8988T (cell line): ENCODE measurements at places on chromosomes 13 and 19.

DNA sequence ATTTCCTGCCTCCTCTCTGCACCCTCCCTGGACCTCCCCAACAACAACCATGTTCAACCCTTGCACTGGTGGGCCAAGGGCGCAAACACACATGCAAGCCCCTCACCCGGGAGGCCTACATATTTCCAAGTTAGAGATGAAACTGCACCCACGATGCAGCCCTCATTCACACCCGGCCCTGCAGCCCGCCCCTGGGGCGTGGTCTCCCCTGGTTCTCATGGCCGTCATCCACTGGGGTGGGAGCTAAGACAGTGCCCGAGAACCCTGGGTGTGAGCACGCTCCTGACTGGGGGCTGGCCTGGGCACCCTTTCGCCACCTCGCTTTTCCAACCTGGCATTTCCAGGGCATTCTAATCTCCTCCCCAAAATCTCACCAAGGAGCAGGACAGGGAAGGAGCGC, 7.0 kb upstream of the SLC7A10 start:
- DNase-seq: no peak

- peak; percentile 83 for DNase-seq
Observed at GRCh38 chr19:3599776-3600187, 6.9 kb downstream of the TBXA2R start.

- DNase-seq: no peak
Observed at GRCh38 chr19:1844513-1845124, 3.7 kb downstream of the REXO1 start.

DNA sequence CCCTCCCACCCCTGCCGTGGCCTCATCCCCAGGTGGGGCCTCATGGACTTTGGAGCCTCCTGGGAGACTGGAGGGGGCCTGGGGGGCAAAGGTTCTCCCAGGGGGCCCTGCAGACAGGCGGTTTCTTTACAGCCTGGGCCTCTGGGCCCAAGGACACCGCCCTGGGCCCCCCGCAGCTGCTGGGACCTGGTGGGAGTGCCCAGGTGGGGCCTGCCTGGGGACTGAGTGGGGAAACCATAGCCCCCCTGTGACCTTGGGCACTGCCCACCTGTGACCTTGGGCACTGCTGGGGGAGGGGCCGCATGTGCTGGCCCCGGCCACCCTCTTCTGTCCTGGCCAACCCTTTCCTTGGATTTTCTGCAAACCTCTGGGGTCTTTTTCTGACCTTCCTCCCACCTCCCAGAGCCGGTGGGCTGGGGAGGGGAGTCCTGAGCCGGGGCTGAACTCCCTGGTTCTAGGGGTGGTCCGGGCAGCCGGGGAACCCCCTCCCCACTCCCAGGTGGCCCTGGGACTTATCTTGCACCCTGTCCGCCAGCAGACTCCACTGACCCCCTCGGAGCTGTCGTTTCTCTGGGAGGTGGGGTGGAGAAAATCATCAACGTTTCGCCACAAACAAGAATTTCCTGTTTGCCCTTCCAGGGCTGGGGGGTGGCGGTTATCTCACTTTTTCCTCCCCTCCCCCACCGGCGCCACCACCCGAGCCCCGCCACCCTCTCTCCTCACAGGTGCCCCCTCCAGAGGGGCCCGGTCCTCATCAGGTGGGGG, 27.0 kb downstream of the ARID3A start:
- DNase-seq: no peak

- DNase-seq: no peak
Observed at GRCh38 chr13:85525411-85525810, 273.8 kb downstream of the SLITRK6 start.

DNA sequence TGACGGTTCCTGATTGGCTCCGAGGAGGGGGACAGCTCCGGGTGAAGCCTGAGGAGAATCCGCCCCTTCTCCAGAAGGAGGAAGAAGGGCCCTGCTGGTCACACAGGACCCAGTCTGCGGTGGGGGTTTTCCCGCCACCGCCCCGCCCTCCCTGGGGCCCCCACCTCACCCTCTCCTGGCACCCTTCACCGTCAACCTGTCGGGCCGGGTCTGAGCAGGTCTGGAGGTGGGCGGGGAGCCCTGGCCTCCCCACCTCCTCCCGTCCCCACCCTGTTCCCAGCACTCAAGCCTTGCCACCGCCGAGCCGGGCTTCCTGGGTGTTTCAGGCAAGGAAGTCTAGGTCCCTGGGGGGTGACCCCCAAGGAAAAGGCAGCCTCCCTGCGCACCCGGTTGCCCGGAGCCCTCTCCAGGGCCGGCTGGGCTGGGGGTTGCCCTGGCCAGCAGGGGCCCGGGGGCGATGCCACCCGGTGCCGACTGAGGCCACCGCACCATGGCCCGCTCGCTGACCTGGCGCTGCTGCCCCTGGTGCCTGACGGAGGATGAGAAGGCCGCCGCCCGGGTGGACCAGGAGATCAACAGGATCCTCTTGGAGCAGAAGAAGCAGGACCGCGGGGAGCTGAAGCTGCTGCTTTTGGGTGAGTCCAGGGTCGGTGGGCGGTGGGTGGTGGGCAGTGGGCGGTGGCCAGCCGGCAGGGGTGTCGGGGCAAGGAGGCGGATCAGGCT, at the start of gene GNA15:
Gene GNA15 (plus strand): TSS at position 73 of the 723 bp plus-strand sequence. CDS start 418 bp downstream, at position 491.
- no peak for DNase-seq

GRCh38 chr13:51317262-51317661, 22.2 kb upstream of the SERPINE3 start:
- DNase-seq: no peak

DNA sequence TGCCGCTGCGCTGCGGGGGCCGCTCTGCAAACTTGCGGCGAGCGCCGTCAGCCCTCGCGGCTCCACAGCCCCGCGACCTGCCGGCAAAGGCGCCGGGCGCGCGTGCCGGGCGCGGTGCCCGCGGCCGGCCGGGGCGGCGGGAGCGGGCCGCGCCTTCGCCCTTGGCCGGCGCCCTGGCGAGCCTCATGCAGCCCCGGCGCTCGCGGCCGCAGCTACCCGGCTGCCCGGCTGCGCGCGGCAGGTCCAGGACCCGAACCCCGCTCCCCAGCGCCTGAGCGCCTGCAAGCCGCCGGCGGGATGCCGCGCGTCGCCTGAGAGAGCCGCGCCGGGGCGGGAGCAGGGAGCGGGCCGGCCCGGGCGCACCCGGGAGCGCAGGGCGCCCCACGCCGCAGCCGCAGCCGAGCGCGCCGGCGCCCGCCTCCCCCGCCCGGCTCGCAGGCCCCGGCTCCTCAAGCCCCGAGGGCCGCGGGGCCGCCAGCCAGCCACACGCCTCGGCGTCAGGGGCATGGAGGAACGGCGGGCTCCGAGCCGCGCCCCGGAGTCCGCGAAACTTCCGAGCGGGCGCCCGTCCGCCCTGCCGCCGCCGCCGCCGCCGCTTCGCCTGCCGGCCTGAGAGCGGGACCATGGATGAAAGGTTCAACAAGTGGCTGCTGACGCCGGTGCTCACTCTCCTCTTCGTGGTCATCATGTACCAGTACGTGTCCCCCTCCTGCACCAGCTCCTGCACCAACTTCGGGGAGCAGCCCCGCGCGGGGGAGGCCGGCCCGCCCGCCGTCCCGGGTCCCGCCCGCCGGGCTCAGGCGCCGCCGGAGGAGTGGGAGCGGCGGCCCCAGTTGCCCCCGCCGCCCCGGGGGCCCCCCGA, 564 bp downstream of the HS6ST3 start:
- DNase-seq: peak; percentile 52

DNA sequence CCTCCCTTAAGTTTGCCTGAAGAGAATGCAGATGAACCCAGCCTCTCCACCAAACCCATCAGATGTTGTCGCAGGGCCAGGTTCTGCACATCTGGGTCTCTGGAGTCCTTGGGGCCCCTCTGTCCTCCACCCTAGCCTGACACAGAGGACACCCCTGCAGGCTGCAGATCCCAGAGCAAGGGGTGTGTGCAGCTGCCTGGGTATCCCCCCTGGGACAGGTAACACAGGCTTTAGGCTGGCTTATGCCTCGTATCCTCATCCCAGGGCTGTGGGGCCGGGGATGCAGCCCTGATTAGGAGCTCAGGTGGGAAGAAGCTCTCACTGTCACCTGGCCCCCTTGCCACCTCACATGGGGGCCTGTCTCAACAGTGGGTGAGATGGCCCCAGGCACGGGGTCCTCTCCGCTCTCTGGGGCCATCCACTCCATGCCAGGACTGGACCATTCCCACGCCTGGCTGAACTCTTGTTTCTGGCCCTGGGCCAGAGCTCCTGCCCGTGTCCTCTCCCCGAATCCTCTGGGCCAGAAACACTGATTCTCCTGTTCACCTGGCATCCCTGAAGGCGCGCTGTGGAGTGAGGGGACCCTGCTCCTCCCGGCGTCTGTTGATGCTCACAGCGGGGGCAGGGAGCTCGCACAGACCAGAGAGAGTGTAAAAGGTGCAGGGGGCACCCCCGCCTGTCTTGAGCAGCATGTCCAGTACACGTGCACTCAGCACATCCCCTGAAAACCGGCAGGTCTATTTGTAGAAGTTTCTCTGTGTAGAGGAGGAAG, 38.7 kb upstream of the TPM4 start:
- DNase-seq: no peak

GRCh38 chr19:4077800-4078684, 11.3 kb upstream of the ZBTB7A start:
- no peak for DNase-seq

DNA sequence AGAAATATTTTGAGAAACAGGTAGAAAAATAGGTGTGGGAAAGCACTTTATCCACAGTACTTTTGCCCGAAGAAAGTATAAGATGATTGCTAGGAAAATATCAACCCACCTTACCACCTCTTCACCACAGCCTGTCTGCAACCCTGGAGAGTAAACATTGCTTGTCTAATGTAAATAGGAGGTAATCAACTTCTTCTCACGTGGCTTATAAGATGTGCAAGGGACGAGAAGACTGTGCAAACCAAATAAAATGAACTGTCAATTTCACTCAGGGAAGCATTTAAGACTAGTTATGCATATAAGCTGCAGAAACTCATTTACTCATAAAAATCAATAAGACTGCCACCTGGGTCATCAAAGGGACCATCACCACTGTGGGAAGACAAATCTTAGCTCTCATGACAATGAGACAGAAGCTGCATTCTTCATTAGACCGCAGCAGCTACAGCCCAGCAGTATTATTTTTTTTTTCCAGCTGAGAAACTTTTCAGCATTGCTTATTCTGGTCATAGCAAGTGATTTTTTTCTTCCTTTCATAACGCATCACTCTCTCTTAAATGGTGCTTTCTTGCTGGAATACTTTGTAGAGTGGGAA, 807.7 kb upstream of the GPC6 start:
- DNase-seq: no peak
